Hematopoietic multipotent progenitor cell (in vitro differentiated cells): ENCODE measurements at places on chromosomes 6 and 20. TPM values are rescaled to one million over a fixed set of nuclear protein-coding genes. Genes with fewer than 3 reads are reported as not detected.
A peak's percentile ranks its signal among the peaks of the same experiment; 100 is the strongest.

DNA sequence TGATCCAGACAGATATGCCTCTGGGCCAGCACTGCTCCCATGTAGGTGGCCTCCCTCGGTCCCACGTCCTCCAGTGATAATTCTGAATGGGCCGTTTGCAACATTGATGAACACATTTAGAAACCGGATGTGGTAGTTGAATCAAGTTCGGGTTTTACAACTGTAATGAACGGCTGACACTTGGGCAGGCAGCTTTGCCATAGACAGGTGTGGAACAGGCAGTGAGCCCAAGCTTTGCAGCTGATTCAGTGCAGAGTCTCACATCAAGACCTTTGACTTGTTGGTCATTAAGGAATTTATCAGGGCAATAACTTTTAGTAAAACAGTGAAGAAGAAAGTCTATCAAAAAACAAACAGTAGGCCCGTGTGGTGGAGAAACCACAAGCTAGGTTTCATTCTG lies 466.6 kb upstream of the AGPAT4 start:
- DNase-seq: no peak

DNA sequence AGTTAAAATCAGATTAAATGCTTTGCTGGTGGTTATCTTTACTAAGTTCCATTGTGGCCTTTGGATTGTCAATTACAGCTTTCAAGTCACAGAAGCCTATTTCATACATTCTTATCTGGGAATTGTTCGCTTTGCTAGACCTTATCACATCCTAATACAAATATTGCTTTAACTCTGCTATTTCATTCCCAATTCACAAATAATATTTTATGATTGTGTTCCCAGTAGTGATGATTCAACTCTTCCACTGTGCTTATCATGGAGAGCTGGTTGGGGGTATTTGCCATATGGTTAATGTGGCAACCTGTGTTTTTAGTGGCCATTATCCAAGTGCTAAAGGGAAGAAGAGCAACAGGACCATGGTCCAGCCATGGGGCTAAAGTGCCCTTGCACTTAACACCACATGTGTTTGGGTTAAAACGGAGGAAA lies 72.9 kb upstream of the GLP1R start:
- DNase-seq: no peak

- DNase-seq: no peak
Measured at GRCh38 chr6:142635130-142635529, 309.8 kb downstream of the HIVEP2 start.

The HCK gene
- total RNA-seq: 23.4 TPM

The SLC26A8 gene
- 0.27 TPM for total RNA-seq

GRCh38 chr6:132669690-132670291 lies 10.8 kb upstream of the TAAR1 start:
- DNase-seq: peak; percentile 35

The TRIM40 gene
- under 0.01 TPM for total RNA-seq

GRCh38 chr6:80767808-80768207 lies 661.3 kb downstream of the BCKDHB start:
- DNase-seq: no peak

- DNase-seq: no peak
Measured at GRCh38 chr6:25486550-25486949, 165.5 kb upstream of the SCGN start.
